Left renal pelvis (tissue), 4 donors: ENCODE measurements at places on chromosomes 7 and 10.

DNA sequence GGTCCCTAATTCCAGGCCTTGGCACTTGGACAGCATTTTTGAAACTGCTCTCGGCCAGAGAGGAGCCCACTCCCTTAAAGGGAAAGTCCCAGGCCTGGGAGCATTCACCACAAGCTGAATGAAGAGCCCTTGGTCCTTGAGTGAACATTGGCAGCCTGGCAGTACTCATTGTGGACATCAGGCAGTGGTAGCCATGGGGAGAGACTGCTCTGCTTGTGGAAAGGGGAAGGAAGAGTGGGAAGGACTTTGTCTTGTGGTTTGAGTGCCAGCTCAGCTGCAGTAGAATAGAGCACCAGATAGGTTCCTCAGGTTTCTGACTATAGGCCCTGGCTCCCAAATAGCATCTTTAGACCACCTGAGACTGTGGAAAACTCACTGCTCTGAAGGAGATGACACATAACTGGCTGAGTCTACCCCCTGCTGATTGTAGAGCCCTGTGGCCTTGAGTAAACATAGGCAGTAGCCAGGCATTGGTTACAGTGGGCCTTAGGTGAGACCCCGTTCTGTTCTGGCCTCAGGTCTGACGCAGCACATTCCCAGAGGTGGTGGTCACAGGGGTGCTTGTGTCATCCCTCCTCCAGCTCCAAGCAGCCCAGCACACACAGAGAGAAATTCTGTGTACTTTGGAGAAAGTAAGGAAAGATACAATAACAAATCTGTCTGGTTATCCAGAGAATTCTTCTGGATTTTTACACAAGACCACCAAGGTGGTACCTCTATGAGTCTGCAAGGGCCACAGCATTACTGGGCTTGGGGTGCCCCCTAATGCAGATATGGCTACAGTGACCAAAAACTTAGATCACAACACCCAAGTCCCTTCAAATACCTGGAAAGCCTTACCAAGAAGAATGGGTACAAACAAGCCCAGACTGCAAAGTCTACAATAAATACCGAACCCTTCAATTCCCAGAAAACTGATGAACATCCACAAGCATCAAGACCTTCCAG is 153.8 kb downstream of the GNAI1 start:
- DNase-seq: no peak

DNA sequence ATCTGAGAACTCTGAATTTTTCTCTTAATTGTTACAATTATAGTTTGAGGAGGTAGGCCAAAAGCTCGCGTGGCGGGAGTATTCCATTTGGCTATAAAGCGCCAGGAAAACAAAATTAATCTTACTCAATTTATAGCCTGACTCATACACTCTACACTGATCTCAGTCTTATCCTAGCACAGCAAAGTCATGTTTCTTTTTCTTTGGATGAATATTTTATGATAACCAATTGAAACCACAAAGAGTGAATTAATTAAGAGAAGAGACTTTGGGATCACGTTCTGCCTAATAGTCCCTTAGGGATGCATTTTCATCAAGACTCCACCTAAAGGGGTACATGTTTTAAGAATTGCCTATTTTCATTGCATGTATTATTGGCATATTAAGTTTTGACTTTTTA is 420.8 kb downstream of the HGF start:
- DNase-seq: no peak

DNA sequence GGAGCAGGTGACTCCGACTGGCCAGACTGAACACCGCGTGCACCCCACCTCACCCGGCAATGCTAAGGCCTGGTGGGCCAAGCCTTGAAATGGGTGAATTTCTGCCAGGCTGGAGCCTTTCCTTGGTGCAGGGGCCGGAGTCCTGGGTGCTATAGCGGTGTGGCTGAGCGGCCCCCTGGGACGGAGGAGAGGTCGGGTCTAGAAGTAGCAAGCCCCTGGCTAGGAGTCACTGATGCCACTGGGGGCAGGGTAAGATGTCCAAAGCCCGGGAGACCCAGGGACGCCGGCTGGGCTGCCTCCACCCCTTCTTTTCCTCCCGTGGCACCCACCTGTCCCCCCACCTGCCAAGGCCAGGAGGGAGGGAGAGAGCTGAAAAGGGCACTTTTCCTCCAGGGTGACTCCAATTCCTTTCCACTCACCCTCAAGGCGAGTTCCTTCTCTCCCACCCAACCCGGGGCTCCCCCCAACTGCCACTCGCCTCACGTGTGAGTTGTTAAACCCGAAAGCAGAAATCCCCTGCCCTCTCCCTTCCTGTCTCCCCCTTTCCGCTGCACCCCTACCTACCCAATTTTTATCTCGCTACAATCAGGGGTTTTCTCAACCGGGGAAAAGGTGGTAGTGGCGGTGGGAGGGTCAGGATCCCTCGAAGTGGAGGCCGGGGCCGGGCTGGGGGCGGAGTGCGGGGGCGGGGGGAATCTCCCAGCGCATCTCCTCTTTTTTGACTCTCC is 6.0 kb upstream of the GATA3 start:
- no peak for DNase-seq

DNA sequence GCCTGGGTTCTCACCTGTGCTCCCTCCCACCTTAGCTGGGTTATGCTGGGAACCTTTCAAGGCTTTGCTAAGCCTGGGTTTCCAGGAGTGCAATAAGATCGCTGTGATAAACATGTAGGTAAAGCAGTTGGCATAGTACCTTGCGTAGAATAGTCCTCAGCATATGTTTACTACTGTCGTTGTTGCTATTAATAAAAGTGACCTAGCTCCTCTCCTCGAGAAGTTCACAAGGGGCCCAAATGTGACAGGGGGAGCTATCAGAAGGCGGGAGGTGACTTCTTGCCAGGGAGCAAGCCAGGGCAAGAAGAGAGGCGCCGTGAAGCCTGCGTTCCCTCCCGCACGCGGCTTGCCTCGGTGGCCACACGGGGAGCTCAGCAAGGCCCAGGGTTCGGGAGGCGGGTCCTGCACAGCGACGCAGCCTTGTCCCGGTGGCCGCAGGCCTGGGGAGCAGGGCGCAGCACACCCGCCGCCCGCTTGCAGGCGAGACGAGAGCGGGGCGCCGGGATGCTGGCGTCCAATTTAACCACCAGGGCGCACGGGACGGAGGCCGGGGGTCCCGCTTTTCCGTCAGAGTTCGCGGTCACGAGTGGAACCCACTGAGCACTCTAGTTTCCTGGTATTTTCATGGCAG is 106.2 kb downstream of the SNX10 start:
- no peak for DNase-seq

DNA sequence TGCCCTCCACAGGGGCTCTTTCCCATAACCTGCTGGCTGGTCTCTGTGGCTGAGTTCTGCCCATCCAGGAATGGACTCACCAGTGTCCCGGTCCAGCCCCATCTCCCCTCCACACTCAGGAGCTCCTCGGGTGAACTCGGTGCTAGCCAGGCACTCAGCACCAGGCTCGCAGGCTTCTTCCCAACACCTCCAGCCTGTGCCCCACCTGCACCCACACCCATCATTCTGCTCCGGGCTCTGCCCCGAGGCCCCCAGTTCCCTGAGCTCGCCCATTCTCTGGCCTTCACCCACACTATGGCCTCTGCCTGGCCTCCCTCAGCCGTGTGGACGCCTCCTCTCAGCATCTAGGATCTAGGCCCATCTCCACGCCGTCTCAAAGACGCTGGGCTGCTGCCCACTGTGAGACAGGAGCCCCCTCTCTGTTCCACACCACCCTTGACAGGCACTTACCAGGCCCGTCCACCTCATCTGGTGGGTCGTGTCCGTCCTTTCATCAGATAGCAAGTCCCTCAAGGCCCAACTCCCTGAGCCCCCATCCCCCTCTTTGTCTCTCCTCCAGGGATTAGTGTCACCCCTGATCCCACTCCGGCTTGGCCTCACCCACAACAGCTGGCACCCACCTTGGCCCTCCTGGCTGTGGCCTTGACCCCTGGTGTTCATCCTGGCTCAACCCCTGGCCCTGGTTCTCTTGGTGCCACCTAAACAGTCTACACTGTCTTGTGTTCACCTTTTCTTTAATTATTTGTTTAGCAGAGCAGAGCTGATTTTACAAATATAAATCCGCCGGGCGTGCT is 76.0 kb upstream of the FAM20C start:
- no peak for DNase-seq

DNA sequence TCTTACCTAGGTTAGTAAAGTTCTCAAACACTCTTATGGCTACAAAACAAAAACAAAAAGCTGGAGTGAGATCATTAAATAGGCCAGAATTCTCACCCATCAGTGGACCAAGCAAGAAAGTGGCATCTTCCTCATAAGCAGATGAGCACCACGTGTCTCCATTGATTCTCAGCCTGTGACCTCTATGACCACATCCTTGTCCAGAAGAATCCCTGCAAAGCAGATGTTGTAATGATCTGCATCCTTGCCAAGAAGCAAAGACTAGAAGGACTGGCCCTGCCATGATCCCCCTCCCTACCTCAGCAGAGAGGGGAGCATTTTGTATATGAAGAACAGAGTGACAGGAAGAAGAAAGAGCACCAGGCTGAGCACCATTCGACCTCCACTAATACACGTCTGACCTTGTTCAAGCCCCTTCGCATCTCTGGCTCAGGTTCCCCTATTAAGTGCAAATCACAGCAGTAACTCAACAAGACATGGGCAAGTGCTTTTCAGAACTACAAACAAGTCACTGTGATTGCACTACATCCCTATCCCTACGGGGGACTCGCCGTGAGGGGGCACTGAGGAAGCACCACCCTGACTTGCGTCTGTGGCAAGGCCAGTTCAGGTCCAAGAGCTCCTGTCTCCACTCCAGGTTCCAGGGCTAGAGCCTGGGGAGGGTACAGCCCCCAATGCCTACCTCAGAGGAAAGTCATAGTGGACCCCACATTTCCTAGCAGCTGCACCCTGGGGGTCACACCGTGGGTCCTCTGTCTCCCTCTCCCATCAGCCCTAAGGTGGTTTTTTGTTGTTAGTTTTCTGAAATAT is 22.2 kb upstream of the RASSF4 start:
- no peak for DNase-seq

DNA sequence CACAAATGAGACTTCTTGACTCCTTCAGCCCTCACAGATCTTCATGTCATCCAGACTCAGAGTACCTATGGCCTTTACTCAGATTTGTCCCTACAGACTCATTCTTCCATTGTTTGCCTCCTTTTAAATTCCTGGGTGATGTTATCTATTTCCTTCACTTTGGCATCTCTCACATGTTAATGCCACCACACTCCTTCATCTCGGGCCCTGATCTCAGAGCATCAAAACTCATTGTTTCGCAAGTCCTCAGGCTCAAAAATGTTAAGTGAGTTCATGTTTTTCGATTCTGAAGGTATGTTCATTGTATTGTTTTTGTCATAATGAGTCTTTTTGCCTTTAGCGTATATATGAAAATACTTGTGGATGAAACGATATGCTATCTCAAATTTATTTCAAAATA is 62.3 kb upstream of the AHR start:
- no peak for DNase-seq
